ENCODE measurements at places on chromosomes 12 and 14.

DNA sequence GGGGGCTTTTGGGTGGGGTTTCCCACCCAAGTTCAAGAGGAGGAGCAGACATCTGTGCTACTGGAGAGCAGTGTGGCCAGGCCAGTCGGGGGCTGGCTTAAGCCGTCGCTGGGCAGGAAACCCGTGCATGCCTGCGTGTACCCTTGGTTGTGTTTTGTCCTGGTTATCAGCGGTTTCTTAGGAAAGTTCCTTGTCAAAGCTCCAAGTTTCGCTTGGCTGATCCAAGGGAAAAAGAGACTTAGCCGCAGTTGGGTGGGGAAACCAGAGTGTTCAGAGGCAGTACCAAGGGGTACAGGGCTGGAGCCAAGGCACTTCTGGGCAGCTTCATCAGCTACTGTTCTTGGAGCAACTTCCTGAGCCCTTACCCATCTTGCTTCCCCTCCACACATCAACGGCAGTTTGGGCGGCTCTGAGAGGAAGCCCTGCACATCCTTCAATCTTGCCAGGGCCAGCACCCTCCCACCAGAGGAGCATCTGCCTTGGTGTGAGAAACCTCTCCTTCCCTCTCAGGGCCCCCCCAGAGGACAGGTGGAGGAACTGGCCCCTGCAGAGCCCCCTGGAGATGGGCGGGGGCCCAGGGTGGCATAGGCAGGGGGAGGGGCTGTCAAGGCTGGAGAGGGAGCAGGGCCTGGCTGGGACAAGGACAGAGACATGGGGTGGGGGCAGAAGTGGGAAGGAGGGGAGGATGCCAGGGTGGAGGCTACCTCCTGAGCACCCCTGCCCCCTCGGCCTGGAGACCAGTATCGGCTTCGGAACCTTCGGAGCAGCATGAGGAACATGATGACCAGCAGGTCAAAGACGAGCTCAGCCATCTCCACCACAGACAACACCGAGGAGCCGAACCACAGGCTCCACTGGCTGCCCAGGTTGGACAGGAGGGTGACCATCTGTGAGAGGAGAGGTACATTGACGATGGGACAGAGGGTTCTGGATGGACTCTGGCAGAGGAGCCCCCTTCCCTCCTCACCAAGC lies 5.8 kb upstream of the TNFRSF1A start:
- DNase-seq: no peak

GRCh38 chr12:117148642-117149041 lies 41.6 kb downstream of the FBXO21 start:
- DNase-seq: no peak

GRCh38 chr12:62192180-62192902 lies 67.9 kb upstream of the USP15 start:
- peak; percentile 68 for DNase-seq

DNA sequence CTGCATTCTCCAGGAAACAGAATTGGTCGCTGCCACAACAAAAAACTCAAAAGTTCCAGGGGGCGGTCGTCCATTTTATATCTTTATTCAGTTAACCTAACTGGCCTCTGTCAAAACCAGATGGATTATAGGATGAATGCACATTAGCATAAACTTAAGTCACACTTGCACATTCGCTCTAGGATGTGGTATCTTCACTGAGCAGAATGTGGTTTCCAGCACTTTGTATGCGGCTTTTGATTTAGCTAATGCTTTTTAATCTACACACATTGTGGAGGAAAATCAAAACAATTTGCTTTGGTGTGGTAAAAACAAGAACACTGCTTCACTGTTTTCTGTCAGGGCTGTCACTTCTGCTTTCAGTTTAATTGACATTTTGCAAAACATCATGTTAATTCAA lies 4.5 kb downstream of the TAS2R50 start:
- no peak for DNase-seq

- DNase-seq: no peak
Measured at GRCh38 chr12:77679686-77680085, 151.0 kb upstream of the NAV3 start.

DNA sequence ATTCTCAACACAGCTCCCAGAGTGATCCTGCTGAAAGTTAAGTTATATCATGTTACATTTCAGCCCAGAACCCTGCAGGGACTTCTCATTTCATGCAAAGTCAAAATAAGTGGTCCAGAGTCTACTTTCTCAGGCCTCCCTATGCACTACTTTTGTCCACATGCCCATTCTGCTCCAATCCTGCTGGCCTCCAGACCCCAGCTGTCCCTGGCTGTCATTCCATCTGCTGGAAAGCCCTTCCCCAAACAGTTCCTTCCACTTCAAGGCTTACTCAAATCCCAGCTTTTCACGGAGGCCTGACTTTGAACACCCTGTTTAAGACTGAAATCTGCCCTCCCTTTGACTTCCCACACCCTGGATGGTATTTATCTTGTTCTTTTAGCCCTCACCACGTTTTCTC lies 109.8 kb upstream of the DNM1L start:
- DNase-seq: no peak

DNA sequence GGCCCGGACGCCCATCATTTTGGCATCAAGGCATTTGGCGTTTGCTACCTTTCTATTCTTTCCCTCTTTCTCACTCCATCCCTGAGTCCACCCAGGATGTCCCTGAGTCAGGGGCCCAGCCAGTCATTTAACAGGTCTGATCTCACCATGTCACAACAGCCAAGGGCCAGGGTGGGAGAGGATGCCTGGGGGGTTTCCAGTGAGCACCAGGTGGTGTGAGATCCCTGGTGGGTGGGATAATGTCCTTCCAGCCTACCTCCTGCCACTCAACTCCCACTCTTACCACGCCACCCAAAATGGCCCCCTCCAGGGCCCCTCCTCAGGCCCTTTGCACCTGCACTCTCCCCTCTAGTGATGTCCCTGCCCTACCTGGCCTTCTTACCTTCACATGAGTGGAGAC lies 310.8 kb downstream of the BCL11B start:
- DNase-seq: no peak

DNA sequence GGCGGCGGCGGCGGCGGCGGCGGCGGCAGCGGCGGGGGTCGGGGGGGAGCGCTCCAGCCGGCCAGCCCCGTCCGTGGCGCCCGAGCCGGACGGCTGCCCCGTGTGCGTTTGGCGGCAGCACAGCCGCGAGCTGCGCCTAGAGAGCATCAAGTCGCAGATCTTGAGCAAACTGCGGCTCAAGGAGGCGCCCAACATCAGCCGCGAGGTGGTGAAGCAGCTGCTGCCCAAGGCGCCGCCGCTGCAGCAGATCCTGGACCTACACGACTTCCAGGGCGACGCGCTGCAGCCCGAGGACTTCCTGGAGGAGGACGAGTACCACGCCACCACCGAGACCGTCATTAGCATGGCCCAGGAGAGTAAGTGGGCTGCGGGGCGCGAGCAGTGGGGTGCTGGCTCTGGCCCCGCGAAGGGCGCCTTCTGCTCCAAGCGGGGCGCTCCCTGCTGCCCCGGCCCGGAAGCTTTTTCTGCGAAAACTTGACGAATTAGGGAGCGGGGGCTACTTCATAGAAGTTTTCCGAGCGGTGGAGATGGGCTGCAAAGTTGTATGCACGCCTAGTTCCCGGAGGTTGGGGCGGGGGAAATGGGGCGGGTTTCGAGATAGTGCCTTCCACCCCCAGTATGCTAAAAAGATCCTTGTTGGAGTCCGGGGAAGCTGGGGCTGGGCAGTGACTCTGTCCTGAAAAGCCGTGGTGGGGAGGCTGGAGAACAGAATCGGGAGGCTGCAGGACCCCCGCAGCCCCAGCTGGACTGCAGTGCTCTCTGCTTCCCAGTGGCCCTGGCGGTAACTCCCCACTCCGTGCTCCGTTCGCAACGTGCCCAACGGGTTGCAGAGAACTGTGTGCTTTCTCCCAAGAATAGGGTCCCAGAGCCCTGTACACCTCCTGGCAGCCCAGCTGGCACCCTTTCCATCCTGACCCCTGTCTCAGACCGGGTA lies 751 bp downstream of the GDF11 start:
- no peak for DNase-seq

DNA sequence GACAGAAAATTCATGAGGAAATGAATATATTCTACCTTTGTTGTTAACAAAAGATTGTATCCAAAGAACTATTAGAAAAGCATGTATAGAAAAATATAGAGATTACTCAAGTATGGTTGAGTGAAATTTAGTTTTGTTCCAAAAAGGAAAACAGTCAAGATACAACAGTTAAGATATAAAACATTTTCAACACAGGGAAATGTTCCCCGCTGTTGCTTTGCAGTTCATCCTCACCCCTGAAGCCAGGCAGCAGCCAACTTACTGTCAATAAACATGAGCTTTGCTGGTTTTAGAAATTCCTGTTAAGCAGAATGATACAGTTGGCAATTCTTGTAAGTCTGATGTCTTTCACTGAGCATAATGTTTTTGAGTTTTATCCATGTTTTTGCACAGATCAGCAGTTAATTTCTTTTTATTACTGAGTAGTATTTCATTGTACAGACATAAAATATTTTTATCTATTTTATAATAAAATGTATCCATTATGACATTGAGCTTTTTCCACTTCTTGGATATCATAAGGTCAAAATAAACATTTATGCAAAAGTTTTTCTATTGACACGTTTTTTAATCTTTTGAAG lies 1.2 kb upstream of the CLEC2B start:
- no peak for DNase-seq

GRCh38 chr12:3632754-3633153 lies 120.2 kb downstream of the CRACR2A start:
- DNase-seq: no peak

- DNase-seq: no peak
Measured at GRCh38 chr12:23540572-23540971, 408.9 kb downstream of the SOX5 start.

Data from NCI-H1105 treated with DMSO at 0.1 percent for 48 hours (cell line).